ENCODE measurements at places on chromosomes 5 and 9. TPM values are rescaled to one million over a fixed set of nuclear protein-coding genes. Genes with fewer than 3 reads are reported as not detected.

LYRM7 gene
- 12.0 TPM for total RNA-seq

BHMT2 gene
- 16.3 TPM for total RNA-seq

GLDC gene
- total RNA-seq, result 1.4 TPM

TXNDC8 gene
- not detected for total RNA-seq

CNTNAP3 gene
- total RNA-seq, result 9.3 TPM

GFRA3 gene
- total RNA-seq, result 3.2 TPM

IFNE gene
- not detected for total RNA-seq

STK32A gene
- total RNA-seq, result 6.4 TPM

PPP2R2B gene
- total RNA-seq, result 15.0 TPM

RAB3C gene
- total RNA-seq, result 8.9 TPM

ZDHHC11 gene
- 26.0 TPM for total RNA-seq

HCN1 gene
- total RNA-seq, result 0.18 TPM

NR5A1 gene
- total RNA-seq, result not detected

SLC36A2 gene
- not detected for total RNA-seq

C9 gene
- total RNA-seq, result 0.13 TPM

ABHD17B gene
- 14.2 TPM for total RNA-seq

ZNF462 gene
- total RNA-seq, result 24.0 TPM

CANX gene
- 511 TPM for total RNA-seq

PFN3 gene
- not detected for total RNA-seq

Data from aorta (tissue), 5 donors.